ENCODE measurements at places on chromosomes 1 and 21.

- DNase-seq, result no peak
Measured at GRCh38 chr1:102836991-102837390, 271.3 kb downstream of the COL11A1 start.

GRCh38 chr1:108075055-108075454 lies 110.1 kb upstream of the VAV3 start:
- DNase-seq, result no peak

GRCh38 chr1:67126974-67127373 lies 7.8 kb downstream of the C1orf141 start:
- DNase-seq, result no peak

DNA sequence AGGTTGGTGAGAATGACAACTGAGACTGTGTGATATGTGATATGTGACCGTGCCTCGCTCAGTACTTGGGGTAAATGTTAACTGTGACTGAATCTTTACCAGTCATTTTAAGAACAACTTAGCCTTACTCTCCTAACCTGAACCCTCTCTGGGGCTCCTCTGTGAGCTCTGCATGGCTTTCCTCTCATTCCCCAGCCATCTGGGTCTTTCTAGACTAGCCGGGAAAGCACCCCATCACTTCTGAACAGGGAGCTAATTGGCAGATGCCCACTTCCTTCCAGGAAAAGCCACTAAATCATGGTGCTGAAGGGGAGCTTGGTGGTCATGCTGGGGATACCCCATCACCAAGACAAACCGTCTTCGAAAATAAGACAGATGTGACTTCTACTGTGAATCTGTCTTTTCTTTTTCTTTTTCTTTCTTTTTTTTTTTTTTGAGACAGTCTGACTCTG lies 16.5 kb upstream of the FOXO6 start:
- DNase-seq, result no peak

DNA sequence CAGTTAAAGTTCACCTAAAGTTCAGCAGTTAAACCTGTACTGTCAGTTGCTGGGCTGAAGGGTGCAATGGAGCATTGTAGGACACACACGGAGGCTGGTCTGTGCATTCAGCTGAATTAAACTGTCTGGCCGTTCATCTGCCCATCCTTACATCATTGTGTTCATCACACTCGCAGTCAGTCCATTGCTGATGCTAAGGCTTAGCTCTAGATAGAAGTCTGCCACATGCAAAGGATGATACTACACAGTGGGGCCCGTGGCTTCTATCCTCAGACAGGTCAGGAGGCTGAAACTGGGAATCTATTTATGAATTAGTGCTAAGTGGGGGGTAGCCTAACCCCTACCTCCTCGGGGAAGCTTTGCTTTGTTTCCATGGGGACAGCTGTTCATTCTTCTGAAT lies 60.4 kb downstream of the CNIH3 start:
- no peak for DNase-seq

- no peak for DNase-seq
Measured at GRCh38 chr1:167499664-167500101, 18.6 kb downstream of the CD247 start.

DNA sequence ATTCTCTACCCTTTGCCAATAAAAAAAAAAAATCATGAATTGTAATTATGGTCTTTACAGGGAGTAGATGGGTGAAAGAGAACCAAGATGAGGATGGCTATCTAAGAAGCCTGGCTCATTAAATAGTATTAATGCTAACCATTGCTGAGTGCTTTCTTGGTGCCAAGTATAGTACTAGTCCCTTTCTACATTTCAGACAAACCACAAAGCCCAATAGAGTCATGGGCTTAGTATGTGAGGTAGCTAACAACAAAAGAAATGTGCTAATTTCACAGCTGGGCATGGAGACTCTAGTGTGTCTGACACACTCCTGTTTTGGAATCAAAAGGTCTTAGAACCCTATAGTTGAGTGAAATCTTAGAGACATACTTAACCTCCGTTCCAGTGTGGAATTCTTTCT lies 84.5 kb upstream of the ESRRG start:
- DNase-seq, result no peak

DNA sequence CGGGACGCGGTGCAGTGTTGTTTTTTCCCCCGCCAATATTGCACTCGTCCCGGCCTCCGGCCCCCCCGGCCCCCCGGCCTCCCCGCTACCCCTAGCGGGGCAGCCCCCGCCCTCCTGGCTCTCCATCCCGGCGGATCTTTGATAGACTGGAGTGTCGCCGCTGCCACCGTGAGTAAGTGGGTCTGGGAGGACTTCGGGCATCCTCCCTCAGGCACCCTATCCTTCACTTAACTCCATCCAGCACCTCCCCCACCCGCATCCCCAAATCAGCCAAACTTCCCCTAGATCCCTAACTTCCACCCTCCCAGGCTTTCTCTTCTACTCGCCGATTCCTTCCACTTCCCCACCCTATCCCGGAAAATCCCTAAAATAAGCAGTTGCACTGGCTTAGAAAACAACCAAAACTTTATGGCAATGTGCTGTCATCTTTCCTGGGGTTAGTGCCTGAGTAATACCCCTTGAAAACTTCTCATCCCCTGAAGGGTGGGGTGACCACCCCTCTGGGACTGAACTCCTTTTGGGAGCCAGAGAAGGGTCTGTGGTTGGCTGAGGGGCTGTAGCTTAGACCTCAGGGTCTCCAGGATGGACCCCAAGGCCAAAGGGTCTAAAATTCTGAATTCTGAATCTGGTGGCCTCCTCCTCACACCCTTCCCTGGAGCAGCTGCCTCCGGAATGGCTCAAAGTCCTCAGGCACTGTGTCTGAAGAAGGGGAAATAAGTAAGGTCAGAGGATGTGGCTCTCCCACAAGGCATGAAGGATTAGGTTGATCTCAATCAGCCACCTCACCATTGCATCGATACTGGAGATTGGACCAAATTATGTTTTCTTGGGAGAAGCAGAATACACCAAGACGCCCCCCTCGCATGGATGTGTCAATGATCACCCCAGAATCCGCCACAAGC lies 12.2 kb downstream of the THBS3 start:
- peak; percentile 32 for DNase-seq

DNA sequence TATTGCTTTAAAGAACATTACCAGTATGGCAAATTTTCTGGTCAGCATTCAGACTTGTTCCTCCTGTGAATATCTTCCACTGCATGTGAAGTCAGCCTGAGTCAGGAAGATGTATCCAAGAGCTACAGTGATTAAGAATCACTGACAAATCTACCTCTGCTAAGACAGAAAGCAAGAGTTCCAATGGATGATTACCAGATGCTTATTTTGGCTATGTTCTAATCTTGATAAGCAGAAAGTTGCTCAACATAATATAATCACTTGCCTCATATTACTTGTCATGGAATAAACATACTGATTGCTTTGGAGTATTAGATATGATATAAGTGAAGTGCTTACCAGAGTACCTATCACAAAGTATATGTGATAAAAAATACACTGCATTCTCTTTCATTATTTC lies 738.1 kb downstream of the ADGRL2 start:
- DNase-seq, result no peak

DNA sequence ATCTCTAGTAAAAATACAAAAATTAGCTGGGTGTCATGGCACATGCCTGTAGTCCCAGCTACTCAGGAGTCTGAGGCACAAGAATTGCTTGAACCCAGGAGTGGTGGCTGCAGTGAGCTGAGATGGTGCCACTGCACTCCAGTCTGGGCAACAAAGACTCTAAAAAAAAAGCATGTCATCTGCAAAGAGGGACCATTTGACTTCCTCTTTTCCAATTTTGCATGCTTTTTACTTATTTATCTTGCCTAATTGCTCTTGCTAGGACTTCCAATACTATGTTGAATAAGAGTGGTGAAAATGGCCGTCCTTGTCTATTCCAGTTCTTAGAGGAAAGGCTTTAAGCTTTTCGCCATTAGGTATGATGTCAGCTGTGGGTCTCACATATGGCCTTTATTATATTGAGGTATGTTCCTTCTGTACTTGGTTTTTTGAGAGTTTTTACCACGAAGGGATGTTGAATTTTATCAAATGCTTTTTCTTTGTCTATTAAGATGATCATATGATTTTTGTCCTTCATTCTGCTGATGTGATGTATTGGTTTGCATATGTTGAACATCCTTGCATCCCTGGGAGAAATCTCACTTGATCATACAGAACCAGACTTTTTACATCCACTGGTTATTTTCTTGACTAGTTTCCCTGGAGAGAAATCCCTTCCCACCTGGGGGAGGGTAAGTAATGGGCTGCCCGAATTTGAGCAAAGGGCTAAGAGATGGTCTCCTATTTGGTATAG lies 17.0 kb upstream of the RAP1GAP start:
- DNase-seq, result no peak

GRCh38 chr1:212368073-212368484 lies 46.6 kb downstream of the PACC1 start:
- peak; percentile 77 for DNase-seq

- no peak for DNase-seq
Measured at GRCh38 chr1:199515261-199515660, 512.2 kb upstream of the NR5A2 start.

DNA sequence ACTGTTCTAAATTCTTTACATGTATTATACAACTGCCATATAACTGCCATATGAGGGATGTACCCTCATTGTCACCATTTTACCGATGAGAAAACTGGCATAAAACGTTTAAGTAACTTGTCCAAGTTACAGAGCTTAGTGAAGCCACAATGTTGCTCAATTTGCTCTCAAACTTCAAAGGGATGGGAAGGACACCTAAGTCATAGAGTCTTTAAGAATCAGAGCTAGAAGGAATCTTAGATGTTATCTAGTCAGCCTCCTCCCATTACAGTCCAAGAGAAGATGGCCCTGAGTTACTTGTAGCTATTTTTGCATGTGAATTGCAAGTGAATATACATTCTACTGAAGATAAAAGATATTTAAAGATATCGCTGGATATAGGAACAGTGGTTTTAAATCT lies 31.7 kb downstream of the SELL start:
- no peak for DNase-seq

Measured in ELF-1 (cell line).